ENCODE measurements at places on chromosomes 5 and 9.

DNA sequence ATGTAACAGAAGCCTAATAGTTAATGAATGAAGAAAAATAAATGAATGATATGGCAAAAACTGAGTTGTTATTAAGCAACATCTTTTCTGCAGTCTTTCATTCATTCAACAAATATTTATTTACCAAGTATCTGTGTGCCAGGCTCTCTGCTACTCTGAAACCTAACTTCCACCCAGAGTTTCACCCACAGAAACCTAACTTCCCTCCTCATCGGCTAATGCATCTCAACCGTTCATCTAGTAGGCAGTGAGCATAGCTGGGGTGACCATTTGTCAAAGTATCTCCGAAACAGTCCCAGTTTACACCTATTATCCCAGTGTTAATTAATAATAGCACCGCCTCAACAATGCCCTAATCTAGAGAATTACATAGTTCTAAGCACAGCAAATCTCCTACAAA, 1.5 kb downstream of the TTC39B start:
- no peak for DNase-seq

GRCh38 chr5:43036856-43037635, 3.1 kb downstream of the ANXA2R start:
- no peak for DNase-seq

DNA sequence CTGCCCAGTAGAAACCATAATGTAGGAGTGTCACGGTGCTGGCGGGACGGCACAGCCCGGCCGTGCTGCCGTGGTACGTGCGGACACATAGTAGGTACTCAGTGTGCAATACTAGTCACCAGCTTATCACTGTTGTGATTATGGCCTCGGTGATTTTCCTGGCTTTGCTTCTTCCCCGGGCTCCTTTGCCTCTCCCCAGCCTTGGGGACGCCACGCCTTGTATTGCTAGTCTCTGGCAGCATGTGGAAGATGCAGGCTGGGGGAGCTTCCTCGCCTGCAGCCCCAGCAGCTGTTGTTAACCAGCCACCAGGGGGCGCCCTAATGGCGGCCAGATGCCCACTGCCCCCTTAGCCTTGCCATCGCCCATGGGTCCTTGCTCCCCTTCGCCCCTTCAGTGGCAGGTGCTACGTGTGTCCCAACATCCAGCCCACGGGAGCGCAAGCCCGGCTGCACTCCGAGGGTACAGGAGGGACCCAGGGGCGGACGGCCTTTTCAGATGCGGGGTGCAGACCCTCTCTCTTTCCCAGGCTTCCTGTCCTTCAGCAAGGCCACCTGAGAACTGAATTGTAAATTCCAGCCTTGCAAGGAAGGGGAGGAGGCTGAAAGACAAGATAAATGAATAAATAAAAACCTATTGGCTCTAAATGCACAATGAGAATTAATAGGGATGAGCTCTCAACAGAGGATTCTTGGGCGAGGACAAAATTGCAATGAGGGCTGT, 8.0 kb downstream of the NTNG2 start:
- DNase-seq, result no peak

DNA sequence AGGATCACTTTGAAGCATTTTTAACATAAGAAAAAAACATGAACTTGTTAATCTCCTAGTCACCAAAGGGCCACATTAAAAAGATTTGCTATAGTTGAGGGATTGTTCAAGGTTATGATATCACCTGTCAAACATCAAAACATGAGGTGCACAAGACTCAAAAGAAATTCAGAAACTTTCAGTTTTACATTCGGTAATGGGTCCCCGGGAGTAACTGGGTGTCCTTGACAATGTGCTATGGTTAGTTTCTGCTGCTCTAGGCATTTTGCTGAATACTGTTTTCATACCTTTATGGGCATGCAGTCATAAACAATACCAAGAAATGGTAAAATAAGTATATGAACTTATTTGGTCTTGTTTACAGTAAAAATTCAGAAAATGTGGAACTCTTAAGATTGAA, 92.8 kb upstream of the EDIL3 start:
- DNase-seq, result no peak

- no peak for DNase-seq
Measured at GRCh38 chr5:113179156-113179555, 202.6 kb downstream of the DCP2 start.

- DNase-seq, result peak; percentile 0
Measured at GRCh38 chr5:40879163-40879942, 29.9 kb upstream of the C7 start.

- DNase-seq, result no peak
Measured at GRCh38 chr9:69252436-69252835, 72.6 kb upstream of the ENTREP1 start.

DNA sequence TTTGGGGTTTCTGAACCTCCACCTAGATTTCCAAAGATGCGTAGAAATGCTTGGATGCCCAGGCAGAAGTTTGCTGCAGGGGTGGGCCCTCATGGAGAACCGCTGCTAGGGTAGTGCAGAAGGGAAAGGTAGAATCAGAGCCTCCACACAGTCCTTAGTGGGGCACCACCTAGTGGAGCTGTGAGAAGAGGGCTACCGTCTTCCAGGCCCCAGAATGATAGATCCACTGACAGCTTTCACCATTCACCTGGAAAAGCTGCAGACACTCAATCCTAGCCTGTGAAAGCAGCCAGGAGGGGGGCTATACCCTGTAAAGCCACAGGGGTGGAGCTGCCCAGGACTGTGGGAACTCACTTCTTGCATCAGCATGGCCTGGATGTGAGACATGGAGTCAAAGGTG, 13.3 kb upstream of the HSDL2 start:
- DNase-seq, result no peak

GRCh38 chr5:62152394-62153087, 153.5 kb upstream of the KIF2A start:
- peak; percentile 9 for DNase-seq

DNA sequence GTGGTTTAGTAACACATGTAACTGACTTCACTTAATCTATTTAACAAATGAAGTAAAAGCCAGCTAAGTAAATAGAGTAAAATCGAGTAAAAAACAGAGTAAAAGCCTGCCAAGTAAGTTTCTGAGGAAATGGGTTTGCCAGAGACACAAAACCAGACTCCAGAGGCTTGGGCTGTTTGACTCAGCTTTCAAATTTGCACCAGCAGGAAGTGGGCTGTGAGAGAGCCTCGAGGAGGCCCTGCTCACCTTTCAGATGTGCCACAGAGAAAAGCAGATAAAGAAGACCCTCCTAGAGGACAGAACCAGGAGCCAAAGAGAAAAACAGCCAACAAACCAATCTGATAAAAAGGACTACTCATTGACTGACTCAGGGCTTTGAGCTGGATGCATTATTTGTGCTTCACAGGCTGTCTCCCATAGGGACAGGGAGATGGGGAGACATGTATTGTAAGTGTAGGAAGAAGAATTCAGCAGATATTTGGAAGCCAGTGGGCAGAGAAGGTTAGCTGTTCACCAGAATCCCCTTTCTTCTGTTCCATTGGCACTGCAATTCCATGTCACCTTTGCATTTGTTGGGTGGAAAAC, 14.4 kb upstream of the AMACR start:
- DNase-seq, result no peak

DNA sequence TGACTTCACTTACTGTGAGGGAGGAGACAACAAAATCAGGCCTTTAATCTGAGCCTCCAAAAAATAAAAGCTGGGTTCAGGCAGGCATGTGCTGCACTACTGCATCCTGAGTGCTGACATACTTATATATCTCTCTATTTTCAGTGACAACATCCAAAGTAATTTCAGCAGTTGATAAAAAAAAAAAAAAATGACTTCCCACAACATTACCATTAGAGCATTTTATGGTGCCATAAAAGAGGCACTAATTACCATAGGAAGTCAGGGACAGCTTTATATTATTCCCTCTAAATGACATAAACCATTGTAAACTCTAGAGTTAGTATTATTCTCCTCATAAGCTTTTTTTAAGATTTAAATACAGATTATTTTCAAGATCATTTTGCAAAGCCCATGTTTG, 346.1 kb downstream of the SLCO4C1 start:
- no peak for DNase-seq

DNA sequence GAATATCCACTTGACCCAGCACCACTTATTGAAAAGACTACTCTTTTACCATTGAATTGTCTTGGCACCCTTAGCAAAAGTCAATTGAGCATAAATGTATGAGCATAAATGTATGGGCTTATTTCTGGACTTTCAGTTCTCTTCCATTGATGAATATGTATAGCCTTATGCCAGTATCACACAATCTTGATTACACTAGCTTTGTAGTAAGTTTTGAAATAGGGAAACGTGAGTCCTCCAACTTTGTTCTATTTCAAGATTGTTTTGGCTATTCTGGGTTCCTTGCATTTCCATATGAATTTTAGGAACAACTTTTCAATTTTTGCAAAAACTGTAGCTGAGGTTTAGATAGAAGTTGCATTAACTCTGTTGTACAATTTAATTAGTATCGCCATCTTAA, 601.0 kb downstream of the TLE1 start:
- no peak for DNase-seq

DNA sequence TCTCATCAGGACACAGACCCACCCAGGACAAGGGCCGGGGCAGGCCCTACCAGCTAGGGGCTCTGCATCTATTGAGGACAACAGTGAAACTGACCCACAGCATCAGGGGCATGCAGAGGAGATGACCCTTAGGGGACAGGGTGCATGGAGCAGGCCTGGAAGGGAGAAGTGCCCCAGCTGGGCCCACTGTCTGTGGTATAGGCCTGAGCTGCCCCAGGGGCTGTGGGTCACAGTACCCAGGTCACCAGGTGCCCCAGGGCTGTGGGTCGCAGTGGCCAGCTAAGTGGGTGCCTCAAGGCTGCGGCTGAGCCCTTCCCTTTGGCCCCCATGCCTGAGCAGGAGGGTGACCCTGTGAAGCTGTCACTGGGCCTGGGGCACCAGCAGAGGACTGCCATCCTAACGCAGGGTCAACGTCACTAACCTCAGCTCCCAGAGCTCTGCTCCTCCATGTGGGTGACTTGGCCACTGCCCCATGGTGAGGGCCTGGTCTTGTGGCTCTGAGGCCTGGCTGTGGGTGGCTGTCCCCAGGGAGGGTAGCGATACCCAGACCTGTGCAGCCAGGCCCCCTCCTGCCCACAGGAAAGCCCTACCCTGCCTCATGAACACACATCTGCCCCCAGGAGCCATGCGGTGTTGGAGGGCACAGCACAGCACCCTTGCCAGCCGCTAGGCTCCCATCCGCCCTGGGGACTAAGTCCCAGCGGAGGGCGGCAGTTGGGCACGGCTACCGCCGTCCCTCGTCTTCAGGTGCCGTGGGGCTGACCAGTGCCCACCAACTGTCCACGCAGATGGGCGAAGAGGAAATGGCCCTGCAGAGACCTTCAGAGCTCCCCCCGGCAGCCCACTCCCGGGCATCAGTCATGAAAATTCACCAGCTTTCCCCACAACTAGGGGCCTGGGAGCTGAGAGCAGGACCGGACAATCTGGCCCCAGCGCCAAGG, 4.9 kb downstream of the EDF1 start:
- no peak for DNase-seq

GRCh38 chr9:35350212-35350611, 139.7 kb upstream of the RUSC2 start:
- no peak for DNase-seq

- no peak for DNase-seq
Measured at GRCh38 chr9:102985162-102985895, 9.8 kb upstream of the CYLC2 start.

DNA sequence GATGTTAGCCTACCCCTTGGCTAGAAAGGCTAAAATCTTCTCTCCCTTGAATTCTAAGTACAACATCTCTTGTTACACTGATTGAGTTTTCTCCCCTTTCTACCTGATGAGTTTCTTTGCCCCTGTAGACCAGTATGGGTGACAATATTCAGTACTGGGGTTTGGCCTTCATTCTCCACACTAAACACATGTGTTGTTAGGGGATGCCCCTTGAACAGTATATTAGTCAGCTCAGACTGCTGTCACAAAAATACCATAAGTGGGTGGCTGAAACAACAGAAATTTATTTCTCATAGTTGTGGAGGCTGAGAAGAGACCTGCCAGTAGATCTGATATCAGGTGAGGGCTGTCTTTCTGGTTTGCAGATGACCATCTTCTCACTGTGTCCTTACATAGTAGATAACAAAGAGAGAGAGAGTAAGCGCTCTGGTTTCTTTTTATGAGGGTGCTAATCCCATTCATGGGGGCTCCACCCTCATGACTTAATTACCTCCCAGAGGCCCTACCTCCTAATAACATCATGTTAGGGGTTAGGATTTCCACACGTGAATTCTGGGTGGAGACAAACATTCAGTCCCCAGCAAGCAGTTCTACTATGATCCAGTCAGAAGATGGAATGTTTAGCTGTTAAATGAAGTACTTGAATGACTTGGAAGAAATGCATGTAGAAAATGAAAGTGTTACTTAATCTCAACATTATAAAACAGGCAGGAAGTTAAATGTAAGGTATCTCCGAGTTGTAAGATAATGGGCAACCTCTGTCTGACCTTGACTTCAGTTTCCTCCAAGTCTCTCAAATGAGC, 17.5 kb downstream of the VLDLR start:
- DNase-seq, result no peak

DNA sequence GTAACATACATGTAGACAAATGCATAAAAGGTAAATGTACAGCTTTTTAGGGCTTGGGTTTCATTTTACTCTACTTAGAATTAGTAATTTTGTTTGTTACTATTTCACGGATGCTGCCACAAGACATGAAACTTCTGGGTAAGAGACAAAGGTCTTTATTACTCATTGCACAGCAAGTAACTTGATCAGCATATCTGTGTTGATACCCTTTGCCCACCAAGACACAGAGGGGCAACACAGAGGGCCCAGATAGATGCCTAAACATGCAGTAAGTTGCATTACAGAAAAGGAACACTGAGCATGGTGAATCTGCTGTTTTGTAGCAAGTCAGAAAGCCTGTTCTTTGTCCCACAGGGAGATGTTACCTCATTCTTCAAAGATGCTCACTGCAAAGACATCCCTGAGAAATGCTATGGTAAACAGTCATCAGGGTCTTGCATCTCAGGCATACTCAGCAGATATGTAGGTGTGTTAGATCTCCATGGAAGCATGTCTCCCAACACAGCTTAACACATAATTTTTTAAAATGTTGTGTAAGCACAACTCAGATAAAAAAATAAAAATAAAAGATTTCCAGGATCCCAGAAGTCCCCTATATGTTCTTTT, 10.3 kb downstream of the ITGA2 start:
- no peak for DNase-seq

- peak; percentile 12 for DNase-seq
Measured at GRCh38 chr5:65721050-65721719, 724 bp downstream of the SGTB start.

- DNase-seq, result no peak
Measured at GRCh38 chr5:72093217-72093616, 14.1 kb upstream of the MAP1B start.

DNA sequence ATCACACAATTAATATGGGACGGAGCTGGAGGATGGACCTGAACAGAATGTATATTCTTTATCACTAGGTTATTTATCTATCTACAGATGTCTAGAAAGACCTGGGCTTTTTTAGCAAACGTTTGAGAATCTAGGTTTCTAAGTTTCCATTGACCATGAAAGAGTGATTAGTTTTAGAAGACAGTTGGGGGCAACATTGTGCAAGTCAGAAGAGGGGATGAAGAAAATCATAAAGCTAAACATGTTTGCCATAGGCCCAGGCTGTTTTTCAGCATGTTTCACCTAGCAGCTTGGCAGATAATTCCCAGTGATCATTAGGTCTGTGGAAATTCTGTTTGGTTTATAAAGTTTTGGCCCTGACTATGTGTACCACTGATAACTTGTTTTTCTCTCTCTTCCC, 44.1 kb upstream of the CDKN2B start:
- no peak for DNase-seq
